ENCODE measurements at places on chromosomes 6 and 20.

- DNase-seq: no peak
Measured at GRCh38 chr6:1190366-1190765, 121.5 kb upstream of the FOXQ1 start.

- no peak for DNase-seq
Measured at GRCh38 chr6:163963205-163964120, 548.9 kb downstream of the QKI start.

DNA sequence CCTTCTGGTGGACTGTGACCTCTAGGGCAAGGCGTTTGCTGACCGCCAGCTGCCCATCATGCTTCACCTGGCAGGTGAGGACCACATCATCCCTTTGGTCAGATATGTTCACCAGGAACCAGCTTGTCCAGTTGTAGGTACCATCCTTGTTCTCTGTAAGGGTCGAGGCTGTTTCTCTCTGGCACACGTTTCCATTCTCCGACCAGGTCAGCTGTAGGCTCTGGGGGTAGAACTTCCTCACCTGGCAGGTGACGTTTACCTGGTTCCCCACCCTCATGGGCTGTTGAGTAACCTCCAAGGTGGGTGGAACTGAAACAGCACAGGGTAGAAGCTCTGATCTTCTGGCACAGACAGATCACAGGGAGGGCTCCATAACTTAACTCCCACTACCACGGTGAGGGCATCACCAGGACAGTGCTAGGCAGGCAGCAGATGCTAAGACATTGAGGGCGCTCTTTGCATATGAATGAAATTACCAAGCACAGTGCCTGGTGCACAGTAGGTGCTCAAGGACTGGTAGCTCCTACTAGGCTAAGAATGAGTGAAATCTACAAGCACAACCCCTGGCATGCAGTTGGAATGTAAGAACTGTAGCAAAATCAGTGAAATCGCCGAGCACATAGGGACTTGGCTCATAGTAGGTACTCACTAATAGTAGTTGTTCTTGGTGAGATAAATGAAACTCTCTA, 15.6 kb upstream of the SIRPB1 start:
- no peak for DNase-seq

- no peak for DNase-seq
Measured at GRCh38 chr6:36721369-36722140, 23.9 kb downstream of the RAB44 start.

GRCh38 chr6:169501128-169501527, 200.7 kb downstream of the WDR27 start:
- no peak for DNase-seq

- DNase-seq: no peak
Measured at GRCh38 chr20:32188376-32189122, 19.0 kb downstream of the PLAGL2 start.

DNA sequence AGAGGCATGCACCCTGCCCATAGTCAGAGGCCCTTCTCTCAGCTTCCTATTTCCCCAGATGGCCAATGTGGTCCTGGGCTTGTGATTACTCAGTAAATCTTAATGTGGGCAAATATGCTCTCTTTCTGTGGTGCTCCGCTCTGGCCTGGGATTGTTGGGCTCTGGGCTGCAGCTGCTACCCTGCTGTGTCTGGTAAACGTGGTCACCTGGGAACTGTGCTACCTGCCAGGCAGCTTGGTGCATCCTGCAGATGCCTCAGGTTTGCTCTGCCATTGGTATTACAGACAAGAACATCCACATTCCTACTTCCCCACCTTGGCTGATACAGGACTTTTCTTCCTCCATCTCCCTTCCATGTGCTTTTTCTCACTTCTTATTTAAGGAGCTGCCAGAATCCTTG, 611.5 kb upstream of the IMPG1 start:
- DNase-seq: no peak

DNA sequence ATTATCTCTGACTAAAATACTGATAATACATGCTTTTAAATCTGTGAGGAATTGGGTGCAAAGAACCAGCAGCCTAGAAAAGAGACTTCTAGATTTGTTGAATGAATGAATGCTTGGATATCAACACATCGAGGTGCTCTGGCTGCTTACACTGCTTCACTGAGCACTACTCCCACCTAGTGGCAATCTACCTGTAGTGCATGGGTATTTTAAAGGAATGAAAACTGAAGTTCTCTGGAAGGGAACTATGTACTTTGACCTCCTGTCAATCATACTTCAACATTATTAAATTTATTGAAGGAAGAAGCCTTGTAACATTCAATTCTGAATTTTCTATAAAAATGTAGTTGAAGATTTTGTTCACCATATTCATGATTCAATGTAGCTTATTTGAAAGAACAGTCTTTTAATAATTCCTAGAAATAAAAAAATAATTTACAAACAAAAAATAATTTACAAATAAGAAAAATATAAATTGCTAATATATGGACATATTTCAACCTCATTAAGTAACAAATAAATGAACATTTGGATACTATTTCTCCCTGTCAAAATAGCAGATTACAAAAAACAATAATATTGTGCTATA, 111.2 kb upstream of the MMS22L start:
- peak; percentile 20 for DNase-seq
